ENCODE measurements at places on chromosomes 7 and 10.

DNA sequence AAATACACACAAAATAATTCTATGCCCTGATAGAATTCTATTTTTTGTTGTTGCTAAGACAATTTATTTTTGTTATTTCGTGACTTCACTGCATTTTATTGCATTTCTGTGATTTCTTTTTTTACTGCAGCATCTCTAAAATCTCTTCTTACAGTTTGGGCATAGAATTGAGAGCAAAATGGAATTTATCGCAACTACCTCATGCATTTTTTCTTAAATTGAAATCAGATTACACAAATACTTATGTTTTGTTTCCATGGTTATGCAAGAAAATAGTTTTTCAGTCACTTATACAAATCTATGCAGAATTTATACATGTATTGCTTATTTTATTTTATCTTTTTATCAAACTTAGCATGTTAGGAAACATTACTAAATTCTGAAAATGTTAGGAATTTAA is 781.8 kb upstream of the LRRTM3 start:
- DNase-seq: no peak

- DNase-seq: no peak
Measured at GRCh38 chr10:71081229-71081560, 131.2 kb upstream of the UNC5B start.

DNA sequence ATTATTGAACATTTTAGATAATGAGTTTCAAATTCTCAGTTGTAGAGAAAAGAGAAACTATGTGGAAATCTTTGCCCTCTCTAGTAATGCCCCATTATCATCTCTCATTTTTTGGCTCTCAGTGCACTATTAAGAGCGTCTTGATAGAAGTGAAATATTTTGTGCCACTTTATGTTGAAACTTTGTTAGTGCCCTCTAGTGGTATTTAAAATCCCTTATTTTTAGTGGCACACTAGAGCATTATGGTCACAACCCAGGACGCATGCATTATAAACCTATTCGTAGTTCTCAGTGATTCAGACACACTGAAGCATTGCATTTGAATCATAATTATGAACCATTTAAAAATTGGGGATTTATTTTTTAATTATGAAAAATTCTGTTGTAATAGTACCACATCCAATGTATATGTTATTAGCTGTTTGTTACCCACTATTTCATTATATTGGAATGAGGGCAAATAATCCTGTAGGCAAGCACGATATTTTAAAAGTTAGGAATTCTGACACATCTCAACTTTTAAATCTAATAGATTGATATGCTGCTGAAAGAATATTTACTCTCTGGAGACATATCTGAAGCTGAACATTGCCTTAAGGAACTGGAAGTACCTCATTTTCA is 21.9 kb downstream of the PDCD4 start:
- DNase-seq: no peak

DNA sequence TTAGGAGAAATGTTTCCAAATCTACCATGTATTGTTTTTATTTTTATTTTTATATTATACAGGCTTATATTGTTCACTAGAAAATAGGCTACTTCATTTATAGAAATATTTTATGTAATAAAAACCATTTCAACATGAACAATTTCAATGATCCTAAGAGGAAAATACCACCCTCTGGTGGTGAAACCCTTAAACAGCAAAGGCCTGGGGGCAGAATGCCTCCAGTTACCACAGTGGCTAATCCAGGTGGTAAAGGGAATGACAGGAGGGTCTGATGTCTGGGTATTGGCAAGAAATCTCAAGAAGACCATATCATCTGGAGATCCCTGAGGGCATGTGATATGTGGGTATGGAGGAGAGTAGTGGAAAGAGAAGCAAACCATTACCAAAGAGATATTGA is 19.3 kb downstream of the MACC1 start:
- DNase-seq: no peak

DNA sequence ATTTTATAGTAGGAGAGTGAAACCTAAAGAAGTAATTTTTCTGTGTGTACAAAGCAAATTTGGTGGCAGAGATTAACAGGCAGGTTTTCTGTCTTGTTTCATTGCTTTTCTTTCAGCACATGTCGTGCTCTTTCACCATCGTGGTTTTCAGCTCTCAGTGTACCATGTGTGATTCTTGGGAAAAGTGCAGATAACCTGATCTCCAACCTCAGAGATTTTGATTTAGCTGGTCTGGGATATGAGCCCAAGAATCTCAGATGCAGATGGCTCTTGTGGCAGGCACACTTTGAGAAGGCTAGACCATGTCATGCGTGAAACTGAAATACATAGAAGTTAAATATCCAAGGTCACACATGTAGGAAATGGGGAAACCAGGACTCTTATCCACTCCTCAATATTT is 317.4 kb downstream of the EXOC4 start:
- DNase-seq: no peak

GRCh38 chr10:110916554-110917346 is 2.2 kb downstream of the BBIP1 start:
- DNase-seq: no peak

DNA sequence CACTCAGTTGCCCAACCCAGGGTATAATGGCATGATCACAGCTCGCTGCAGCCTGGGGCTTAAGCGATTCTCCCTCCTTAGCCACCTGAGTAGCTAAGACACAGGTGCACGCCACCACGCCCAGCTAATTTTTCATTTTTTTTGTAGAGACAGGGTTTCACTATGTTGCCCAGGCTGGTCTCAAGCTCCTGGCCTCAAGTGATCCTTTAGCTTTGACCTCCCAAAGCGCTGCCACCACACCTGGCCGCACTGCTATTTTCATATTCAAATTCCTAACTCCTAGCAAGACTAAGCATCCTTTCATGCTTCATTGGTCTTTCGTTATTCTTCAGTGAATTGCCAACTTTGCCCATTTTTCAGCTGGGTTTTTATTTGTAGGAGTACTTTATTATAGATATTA is 30.4 kb upstream of the DAGLB start:
- DNase-seq: no peak

GRCh38 chr7:33965183-33965744 is 59.9 kb downstream of the BMPER start:
- DNase-seq: no peak

GRCh38 chr7:13159467-13160184 is 472.2 kb downstream of the ARL4A start:
- DNase-seq: no peak

DNA sequence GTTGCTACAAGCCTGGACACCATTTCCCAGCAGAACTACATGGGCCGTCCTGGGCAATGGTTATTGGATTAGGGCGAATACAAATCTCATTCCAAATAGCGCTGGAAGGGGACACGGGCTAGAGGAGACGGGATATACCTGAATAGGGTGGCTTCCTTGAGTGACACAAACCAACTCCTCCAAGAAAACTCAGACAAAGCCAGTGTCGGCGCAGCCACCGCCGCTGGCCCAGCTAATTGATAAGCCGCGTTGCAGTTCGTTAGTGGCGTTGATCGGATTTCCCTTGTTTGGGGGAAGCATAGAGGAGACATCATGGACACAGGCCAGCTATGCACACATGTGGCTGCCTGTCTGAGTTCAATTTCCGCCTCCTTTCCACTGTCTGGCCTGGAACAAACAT is 55.7 kb downstream of the EBF3 start:
- no peak for DNase-seq

DNA sequence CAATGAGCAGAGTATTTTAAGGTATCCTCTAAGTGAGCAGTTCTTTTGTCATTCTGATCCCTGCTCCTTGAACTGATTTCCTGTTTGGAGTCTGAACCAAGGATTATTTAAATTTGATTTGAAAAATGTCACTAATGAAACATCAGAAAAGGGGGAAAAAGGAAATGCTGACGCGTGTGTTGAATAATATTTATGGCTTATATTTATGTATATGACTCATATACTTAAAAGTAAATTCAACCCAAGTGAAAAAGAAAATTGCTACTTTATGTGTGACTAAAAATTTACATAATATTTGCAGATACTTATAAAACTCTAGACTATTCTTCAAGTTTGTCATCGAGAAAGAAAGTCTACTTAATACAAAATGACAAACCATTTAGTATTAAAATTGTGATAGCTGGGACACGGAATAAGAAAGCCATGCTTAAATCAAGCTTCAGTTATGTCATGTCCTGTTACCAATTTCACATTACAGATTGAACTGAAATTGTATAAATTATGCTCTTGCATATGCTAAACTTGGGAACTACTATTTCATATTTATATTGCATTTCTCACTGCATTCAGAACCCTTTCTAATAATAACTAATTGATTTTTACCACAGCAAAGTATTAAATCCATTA is 649.9 kb downstream of the MAGI2 start:
- no peak for DNase-seq

- no peak for DNase-seq
Measured at GRCh38 chr10:5561704-5562645, 37.2 kb downstream of the CALML3 start.

DNA sequence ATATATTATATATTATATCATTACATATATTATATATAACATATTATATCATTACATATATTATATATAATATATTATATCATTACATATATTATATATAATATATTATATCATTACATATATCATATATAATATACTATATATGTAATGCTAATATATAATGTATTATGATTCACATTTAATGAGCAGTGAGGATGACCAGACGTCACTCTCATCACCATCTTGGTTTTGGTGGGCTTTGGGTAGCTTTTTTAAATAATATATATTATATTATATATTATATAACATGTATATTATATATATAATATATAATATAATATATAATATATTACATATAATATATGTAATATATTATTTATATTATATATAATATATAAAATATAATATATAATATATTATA is 1189.4 kb upstream of the AUTS2 start:
- DNase-seq: no peak

- no peak for DNase-seq
Measured at GRCh38 chr10:109261231-109261630, 662.1 kb downstream of the XPNPEP1 start.

DNA sequence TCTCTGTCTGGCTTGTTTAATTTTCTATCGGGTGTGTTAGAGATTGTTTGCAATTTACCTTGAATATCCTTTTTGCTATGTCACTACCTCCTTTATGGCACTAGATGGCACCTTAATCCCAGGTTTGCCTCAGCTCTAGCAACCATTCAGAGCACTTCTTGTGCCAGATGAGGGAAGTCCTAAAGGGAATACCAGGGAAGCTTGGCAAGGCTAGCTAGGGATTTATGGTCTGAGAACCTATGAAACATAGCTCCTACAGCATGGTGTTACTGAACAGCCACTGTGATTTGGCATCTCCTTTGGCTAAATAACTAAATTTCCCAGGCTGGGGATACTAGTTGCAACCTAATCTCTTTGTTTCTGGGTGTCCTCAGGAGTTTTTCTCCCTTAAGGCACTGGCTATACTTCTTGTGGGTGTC is 69.0 kb upstream of the VOPP1 start:
- no peak for DNase-seq

DNA sequence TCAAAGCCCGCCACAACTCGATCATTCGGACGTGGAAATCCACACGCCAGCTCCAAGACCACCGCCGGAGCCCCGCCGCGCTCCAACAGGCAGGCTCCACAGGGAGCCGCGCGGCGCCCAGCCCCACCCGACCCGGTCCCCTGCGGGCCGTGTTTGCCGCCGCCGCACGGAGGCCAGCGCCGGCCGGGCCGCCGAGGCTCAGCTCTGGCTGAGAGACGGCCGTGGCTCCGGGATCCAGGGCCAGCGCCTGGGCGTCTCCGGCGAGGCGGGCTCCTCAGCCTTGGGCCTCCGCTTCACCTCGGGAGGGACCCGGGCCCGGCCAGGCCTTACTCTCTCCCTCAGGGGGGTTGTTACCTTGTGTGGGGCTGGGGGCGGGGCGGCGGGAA is 333 bp downstream of the SMNDC1 start:
- DNase-seq: peak; percentile 31

DNA sequence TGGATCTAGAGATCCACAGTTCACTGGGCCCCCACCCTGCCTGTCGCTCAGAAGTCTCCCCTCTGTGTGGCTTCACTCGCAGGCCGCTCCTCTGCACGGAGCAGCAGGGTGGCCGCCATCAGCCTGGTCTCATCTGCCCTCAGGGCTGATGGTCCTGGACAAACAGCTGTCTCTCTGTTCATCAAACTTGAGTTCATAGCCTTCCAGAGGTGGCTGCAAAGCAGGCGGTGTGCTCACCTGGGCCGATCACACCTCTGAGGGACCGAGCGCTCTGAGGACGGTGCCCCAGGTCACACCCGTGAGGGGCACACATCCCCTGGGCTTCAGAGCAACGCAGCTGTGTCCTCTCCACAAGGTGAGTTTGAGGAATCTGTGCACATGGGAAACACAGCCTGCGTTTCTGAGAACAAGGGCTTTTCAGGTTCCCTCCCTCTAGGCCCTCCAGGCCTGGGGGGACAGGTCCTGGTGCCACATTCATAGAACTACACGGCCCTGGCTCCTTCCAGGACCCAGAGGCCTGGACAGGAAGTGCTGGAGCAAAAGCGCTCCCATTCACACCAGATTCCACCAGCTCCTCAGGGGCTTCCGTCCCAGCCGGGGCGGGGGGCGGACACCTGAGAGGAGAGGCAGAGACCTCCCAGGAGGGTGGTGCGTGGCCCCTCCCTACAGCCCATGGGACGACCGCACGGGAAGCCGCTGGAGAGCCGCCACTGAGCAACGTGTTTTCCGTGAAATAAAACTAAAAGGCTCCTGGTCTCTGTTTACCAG is 31.2 kb upstream of the FAM20C start:
- DNase-seq: no peak

DNA sequence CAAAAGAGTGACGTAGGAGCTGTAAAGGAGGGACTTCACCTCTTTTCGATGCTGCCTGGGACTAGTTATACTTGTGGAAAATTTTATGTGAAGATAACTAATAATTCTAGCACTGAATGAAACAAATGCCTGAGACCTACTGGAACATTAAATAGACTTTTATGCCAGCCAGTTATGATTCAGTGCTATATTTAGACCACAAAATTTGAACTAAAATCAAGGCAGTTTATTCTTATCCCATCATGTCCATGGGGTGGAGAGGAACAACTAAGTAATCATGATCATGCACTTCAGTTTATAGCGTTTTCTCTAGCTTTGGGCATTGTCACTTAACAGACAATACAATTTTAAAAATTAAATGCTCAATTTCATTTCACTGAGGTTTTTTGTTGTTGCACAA is 76.7 kb downstream of the ZEB1 start:
- DNase-seq: no peak

DNA sequence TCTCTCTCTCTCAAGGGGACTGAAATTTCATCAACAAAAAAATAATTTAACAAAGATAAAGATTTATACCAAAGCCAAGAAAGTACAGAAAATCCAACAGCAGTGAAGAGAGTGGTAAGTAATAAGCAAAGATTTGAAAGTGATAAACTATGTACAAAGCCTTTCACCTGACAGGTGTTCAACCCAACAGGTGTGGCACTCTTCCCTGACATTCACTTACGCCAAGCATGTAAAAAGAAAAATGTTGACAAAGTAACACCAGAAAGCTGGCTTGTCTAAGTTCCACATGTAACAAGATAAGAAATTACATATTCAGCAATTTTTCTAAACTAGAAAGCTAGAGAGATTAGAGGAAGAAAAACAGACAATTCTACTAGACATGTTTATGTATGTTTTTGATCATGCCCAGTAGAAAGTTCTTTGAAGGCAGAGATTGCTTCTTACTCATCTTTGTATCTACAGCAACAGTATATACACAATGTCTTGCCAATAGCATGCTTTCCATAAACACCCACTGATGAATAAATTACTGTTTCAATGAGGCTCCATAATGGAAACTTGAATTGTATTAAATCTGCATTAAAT is 468.5 kb downstream of the PARD3 start:
- DNase-seq: no peak

- no peak for DNase-seq
Measured at GRCh38 chr7:3910054-3910453, 609.0 kb downstream of the SDK1 start.

All from stimulated activated CD8-positive, alpha-beta memory T cell treated with anti-CD3 and anti-CD28 coated beads, Interleukin-2, amount 100 ng/mL, for 48 hours (primary cell).